COLO829 (cell line): ENCODE measurements at places on chromosomes 7 and 10.

DNA sequence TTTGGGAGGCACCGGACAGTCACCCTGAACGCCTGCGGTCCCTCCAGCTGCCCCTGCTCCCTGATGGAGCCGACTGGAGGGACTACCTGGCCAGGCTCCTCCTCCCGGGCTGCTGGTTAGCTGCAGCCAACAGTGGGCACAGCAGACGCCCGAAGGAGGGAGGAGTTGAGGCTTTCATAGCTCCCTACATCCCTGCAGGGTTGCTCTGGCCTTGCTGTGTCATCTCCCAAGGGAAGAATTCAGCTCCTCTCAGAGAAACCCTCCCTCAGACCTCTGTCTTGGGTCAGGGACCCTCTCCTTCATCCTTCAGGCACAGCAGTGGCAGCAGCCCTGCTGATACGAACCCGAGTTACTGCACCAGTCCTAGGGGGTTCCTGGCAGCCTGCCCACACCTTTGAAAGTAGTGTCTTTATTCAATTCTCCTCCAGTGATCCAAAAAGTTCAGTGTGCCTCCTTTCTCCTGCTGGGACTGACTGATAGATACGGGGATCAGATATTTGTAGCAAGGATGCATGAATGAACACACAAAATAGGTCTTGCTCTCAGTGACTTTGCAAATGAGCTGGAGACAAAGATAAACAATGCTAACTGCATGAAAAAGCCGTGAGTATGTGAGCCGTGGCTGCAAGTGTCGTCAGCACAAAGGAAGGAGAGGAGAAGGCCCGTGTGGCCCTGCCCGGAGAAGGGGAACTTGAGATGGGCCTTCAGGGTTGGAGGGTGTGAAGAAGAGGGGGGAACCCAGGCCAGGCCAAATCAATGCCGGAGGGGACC lies 136.6 kb downstream of the PRKAG2 start:
- no peak for DNase-seq

DNA sequence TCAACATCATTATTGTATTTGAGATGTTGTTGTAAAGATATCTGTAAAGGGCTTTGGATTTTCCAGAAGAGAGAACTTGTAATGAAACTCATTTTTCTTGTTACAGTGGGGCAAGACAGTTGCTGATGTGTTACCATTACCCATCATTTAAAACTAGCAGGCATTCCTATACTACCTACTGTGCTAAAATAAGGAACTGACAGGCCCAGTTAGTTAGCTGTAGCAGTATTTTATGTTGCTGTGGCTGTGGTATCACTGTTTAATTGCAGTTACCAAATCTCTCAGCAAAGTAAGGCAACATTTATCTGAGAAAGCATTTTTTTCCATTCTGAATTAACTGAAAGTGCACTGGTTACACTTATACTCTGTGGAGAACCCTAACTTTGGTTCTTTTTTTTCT lies 9.9 kb downstream of the ST7 start:
- DNase-seq: no peak

DNA sequence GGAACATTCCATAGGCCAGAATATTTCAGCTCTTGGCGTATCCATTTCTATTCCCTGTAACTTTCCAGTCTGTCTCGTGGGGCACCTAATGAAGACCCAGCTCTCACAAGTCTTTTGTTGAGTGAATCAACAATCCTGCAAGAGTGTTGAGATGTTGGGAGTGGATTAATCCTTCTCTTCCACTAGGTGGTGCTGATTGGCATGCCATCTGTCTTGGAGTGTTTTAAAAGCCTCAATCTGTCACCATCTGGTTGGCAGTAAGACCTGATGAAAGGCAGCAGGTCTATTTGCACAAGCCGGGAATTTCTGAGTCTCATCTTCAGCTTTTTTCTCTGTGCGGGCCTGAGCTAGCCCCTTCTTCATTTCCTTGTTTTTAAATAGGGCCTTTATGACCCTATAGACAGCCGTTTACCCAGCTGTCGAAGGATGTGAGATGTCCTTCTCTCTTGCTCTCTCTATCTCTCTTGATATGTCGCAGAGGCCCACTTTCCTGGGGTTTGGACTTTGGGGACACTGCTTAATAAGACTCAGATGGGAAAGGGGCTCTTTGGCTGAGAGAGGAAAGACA lies 180.5 kb downstream of the ZNF365 start:
- peak; percentile 30 for DNase-seq

GRCh38 chr10:22679608-22680007 lies 34.8 kb downstream of the PIP4K2A start:
- no peak for DNase-seq

DNA sequence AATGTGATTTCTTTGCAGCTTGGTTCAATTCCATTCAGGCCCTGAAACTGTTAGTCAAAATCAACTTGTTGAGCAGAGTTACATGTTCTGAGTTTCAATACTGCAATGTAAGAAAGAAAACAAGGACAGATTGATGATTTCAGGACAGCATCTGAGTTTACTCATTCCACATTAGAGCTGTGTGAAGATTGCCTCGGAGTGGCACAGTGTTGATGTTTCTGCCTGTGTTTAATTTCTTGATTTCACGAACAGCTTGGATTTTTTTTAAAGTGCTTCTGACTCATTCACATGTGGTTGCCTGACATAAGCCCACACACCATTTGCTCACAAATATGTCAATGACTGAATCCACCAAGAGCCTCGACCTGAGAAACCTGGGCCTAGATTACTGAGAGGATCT lies 101.2 kb upstream of the PARD3 start:
- DNase-seq: peak; percentile 43

DNA sequence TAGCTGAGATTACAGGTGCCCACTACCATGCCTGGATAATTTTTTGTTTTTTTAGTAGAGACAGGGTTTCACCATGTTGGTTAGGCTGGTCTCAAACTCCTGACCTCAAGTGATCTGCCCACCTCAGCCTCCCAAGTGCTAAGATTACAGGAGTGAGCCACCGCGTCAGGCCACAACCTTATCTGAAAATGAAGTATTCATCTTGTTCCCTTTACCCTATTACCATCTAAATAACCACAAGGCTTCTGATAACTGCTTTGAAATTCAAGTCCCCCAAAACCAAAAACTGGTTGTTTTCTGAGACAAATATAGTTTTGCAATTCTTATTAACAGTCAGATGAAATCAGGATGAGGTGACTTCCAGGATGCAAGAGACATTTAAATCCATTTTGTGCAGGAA lies 2.4 kb downstream of the TCTN3 start:
- no peak for DNase-seq
